ENCODE measurements at places on chromosomes 6 and 20. TPM values are rescaled to one million over a fixed set of nuclear protein-coding genes. Genes with fewer than 3 reads are reported as not detected.

NOTCH4 gene
- 0.98 TPM for total RNA-seq

ARMC12 gene
- total RNA-seq = 0.74 TPM

BTNL2 gene
- total RNA-seq = not detected

POU3F2 gene
- not detected for total RNA-seq

ZFP57 gene
- total RNA-seq = not detected

ISM1 gene
- total RNA-seq = 0.18 TPM

ZSWIM3 gene
- total RNA-seq = 1.5 TPM
